H9 (cell line): ENCODE measurements at places on chromosomes 3 and 15. TPM values are rescaled to one million over a fixed set of nuclear protein-coding genes. Genes with fewer than 3 reads are reported as not detected.

DNA sequence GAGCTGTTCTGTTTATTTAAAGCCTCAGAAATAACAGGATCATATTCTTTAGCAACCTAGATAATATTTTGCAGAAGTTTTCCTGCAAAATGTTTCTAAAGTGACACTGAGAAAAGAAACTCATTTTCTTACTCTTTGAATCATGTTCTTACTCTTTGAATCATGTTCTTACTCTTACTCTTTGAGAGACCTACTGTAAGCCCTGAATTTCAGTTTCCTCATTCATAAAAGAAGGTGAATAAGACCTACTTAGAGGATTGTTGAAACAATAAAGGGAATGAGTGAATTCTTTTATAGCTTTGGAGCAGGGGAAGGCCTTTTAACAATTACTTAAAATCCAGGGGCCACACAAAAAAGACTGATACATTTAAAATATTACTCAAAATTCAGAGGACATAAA is 221.7 kb upstream of the CMC1 start:
- no peak for DNase-seq

GRCh38 chr15:39215015-39215414 is 365.9 kb upstream of the THBS1 start:
- DNase-seq, result no peak

GRCh38 chr15:79431636-79432344 is at the start of gene MINAR1:
Gene MINAR1, plus strand, starts transcription at chr15:79432336. Its CDS starts 23,812 bp downstream, at chr15:79456148.
- DNase-seq, result peak; percentile 47

ACAN gene
- 0.50 and 0.53 TPM in 2 replicates for total RNA-seq
